ENCODE measurements at places on chromosomes 1 and 21.

DNA sequence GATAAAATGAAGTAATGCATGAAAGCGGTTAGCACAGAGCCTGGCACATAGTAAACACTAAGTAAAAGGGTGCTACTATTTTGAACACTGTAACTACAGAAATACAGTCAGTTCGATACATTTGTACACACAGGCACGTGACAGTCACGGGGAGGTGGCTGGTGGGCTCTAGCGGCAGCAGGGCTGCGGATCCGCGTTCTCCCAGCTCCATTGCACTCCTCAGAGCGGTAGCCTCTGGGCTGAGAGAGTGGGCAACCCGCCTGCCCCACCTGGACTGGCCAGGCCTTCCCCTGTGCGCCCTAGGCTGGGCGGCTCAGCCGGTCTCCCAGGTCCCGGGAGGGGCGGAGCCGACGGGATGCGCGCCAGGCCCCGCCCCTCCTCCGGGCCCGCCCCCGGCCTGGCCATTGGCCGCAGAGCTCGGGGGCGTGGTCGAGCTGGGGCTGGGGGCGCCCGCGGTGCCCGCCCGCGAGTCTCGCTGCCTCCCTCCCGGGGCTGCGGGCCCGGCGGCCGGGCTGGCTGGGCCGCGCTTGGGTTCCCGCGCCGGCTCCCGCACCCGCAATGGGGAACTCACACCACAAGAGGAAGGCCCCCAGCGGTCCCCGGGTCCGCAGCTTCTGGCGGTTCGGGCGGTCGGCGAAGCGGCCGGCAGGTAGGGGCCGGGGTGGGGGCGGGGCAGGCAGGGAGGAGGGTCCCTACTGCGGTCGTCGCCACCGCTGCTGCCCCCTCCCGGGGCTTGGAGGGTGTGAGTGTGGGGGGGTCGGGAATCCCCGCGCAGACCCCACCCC lies 51.2 kb upstream of the SYNC start:
- DNase-seq = no peak

- no peak for DNase-seq
Measured at GRCh38 chr1:21293537-21294265, 3.4 kb upstream of the ECE1 start.

- no peak for DNase-seq
Measured at GRCh38 chr1:71252900-71253299, 172.1 kb upstream of the ZRANB2 start.

GRCh38 chr1:22117851-22118250 lies 25.0 kb downstream of the WNT4 start:
- DNase-seq = no peak

- DNase-seq = no peak
Measured at GRCh38 chr1:99397029-99397428, 132.7 kb downstream of the PLPPR4 start.

DNA sequence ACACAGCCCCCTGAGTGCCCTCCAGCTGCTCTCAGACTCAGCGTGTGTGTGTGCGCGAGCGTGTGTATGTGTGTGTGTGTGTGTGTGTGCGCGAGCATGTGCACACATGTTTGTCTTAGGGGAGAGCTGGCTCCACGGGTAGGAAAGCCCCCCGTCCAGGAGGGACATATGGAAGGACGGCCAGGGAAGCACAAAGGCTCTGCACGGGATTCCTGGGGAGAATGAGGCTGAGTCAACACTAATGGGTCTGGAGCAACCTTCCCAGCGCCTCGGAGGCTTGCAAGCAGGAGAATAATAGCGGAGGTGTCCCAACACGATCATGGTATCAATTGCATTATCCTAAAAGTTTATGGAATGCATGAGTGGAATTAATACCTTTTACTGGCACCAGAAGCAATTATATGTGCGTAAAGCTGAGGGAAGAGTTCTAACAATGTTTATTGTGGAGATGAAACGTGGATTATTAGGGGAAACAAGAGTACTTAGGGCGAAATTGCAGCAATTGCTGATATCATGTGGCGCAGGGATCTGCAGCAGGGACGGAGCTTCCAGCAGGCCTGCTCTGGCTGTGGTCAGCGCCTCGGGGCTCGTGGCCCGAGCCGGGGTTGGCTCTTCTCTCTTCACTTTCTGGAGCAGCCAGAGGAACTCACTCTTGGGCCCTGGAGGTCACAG lies 40.3 kb upstream of the CCDC27 start:
- DNase-seq = no peak

- no peak for DNase-seq
Measured at GRCh38 chr1:153550827-153551500, 1.9 kb upstream of the S100A3 start.

GRCh38 chr1:219324629-219325367 lies 151.1 kb downstream of the LYPLAL1 start:
- no peak for DNase-seq

DNA sequence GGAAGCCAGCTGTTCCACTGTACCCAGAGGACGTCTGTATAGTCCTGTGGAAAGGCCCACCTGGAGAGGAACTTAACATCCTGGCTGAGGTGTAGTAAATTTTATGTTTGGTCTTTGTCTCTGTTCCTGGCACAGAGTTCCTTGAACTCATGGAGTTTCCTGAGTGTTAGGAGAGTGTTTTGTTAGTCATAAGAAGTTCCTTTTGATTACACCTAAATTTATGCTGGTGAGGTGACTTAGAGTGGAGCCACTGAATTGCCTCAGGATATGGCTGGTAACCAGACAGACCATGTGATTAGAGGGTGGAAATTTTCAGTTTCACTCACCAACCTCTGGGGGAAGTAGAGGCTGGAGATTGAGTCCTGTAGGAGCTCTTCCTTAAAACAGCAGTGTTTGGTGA lies 57.9 kb downstream of the RASAL2 start:
- no peak for DNase-seq

GRCh38 chr1:108893141-108893530 lies 16.4 kb downstream of the GPSM2 start:
- DNase-seq = no peak

GRCh38 chr1:172653015-172653709 lies 5.7 kb upstream of the FASLG start:
- DNase-seq = no peak

- no peak for DNase-seq
Measured at GRCh38 chr1:179548666-179549367, 26.9 kb downstream of the NPHS2 start.

DNA sequence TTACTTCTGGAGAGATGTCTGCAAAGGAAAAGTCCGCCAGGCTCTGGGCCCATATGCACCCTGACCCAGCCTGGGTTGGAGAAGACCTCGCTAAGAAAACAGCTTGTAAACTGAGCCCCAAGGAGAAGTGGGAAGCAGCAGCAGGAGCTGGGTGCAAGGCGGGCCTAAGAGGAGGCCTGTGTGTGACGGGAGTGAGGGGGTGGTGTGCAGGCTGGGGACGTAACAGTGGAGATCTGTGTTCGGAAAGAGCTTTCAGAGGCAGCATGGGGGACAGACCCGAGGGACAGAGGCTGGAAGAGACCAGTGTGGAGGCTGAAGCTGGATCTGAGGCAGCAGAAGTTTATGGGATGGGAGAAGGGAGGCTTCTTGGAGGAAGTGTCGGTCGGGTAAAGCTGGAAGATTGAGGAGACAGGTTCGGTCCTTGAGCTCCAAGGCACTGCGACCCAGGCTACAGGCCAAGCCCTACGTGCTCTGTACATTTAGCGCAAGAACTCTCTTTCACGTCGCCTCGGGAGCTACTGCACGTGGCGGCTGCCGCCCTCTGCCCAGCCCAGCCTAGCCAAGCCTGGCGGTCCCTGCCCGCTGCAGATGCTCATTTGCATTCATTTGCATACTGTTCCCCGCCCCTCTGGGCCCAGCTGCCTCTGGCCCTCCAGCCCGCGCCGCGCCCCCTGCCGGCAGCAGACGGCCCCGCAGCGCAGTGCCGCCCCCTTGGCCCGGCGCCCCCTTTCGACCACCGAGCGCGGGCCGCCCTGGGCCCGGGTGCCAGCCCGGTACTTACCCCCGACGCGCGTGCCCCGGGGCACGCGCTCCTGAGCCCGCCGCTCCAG lies 6.3 kb downstream of the HPCA start:
- no peak for DNase-seq

- DNase-seq = no peak
Measured at GRCh38 chr1:45568421-45568820, 15.4 kb upstream of the NASP start.

GRCh38 chr1:119302011-119302410 lies 66.6 kb upstream of the HAO2 start:
- no peak for DNase-seq

DNA sequence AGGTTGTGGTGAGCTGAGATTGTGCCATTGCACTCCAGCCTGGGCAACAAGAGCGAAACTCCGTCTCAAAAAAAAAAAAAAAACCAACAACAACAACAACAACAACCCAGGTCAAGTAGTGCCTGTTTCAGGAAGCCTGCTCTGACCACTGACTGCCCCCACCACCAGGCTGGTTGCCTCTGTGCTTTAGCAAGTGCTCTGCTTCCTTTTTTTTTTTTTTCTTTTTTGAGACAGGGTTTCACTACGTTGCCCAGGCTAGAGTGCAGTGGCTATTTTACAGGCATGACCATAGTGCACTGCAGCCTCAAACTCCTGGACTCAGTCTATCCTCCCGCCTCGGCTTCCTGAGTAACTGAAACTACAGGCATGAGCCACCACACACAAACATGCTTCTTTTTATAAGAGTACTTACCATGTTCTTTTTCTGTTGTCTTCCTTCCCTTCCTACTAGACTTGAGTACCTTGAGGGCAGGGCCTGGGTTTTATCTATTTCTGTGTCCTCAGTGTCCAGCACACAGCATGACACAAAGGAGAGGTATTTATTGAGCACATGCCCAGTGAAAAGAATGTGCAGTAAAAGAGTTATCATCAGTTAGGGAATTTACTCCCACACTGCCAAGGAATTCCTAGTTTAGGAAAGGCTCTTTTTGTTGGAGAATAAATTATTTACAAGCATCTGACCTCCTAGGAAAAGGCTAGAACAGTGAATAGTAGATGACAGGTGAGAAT lies 9.9 kb upstream of the COA7 start:
- no peak for DNase-seq

- no peak for DNase-seq
Measured at GRCh38 chr1:1479547-1480487, 8.3 kb downstream of the ATAD3B start.

DNA sequence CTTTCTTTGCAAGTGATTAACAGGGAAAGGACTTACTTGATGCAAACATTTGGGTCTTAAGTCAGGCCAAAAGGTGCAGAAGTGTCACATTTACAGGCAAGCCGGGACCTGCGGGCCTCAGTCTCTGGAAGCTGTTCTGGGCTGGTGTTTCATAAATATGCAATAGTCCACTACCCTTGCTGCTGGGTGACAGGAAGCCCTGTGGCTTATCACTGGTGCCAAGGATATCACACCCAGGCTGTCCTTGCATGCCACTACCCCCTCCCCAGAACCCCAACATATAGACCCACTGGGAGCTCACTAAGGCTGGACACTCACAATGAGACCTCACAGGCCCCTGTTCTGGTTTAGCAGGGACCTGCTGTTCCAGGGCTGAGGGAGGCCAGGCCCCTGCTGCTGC lies 3.4 kb upstream of the LEFTY2 start:
- no peak for DNase-seq

- DNase-seq = no peak
Measured at GRCh38 chr1:178484698-178485225, 12.0 kb downstream of the CLEC20A start.

GRCh38 chr1:37137601-37138000 lies 103.3 kb upstream of the GRIK3 start:
- DNase-seq = no peak

- DNase-seq = no peak
Measured at GRCh38 chr1:235113183-235113917, 15.3 kb downstream of the TOMM20 start.

- DNase-seq = no peak
Measured at GRCh38 chr1:15678578-15678977, 5.5 kb upstream of the PLEKHM2 start.

DNA sequence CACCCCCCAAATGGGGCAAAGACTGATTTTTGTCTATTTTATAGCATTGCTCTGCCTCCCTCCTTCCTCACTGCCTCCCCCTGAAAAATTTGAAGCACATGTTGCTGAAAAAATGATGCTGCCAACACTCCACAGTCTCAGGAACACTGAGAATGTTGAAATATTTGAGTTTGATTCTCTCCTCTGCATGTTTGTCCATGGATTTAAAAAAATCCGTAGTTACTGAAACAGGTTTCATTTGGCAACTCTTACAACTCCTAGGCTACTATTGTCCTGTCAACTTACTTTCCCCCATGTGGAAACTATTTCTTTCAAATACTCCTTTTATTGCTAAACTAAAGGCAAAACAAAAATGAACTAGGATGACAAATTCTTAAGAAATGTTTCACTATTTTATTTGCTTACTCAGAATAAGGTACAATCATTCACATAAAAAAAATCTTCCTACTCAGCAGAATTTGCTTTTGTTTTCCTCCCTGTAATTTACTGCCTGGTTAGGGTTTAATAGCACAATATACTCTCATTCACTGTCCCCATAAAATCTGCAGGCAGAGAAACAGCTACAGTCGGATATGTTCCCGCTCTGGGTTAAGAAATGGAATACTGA lies 50.2 kb downstream of the C21orf91 start:
- DNase-seq = no peak

- DNase-seq = no peak
Measured at GRCh38 chr1:215064327-215064726, 18.2 kb upstream of the KCNK2 start.

DNA sequence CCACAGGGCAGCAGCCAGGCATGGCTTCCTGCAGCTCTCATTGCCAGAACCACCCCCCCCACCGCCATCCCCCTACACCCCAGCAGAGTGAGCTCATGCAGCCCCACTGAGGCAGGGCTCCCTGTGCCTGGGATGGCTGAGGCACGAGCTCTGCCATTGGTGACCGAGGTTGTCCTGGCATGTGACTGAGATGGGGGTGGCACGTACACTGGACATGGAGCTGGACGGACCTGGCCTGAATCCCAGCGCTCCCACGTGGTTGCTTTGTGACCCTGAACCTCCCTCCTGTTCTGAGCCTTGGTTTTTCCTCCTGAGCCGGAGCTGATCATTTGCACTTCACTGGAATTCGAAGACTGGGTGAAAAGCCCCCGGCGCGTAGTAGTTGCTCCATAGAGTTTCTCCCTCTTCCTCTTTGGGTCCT lies 28.3 kb downstream of the ALPL start:
- no peak for DNase-seq

DNA sequence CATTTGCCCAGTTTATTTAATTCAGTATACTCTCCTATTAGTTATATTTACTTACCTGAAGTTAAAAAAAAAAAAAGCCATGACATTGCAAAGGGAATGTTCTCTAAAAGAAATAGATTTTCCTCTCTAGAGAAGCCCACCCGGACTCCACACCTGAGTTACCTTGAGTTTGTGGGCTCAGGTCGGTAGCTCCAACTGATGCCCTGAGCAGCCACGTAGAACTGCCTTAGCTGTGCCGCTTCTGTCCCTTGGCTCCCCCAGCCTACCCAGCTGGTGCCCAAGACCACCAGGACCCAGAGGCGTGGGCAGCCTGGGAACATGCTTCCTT lies 250 bp downstream of the F5 start:
- no peak for DNase-seq

GRCh38 chr1:155717041-155717440 lies 28.1 kb downstream of the DAP3 start:
- DNase-seq = no peak

DNA sequence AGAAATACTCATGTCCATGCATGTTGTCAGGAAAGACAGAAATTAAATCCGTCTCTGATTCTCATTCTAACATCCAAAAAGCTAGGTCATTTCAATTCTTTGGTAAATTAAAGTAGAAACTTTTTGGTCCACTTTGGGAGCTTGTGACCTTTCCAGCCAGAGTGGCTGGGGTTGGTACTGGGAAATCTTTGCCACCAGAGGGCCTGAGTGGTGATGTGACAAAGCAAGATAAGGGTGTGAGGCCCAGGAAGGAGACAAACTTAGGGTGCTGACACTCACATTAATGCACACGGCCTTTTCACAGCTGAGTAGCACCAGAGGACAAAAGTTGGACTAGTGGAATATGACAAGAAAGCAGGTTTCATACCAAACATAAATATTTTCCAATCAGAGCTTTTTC lies 144.3 kb downstream of the DNM3 start:
- DNase-seq = no peak

Data from NCI-H2081 treated with DMSO at 0.1 percent for 48 hours (cell line).